ENCODE measurements at places on chromosomes 2 and 18. TPM values are rescaled to one million over a fixed set of nuclear protein-coding genes. Genes with fewer than 3 reads are reported as not detected.
A peak's percentile ranks its signal among the peaks of the same experiment; 100 is the strongest.

NR4A2 gene
- total RNA-seq: not detected

CCDC150 gene
- total RNA-seq: 3.7 TPM

ELOA2 gene
- not detected for total RNA-seq

UCN gene
- 1.6 TPM for total RNA-seq

DNA sequence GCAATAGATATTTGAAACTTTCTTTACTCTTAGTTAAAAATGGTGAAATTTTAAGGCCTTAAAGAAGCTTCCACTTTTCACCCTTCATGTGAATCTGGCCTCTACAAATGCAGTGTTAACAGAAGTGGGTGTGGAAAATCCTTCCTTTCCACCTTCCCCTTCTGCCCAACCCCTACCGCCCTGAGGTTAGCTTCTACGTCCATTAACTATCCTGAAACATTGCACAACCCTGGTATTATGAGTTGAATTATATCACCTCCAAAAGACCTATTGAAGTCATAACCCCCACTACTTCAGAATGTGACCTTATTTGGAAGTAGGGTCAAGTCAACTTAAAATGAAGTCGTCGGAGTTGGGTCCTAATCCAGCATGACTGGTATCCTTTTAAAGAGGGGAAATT lies 80.8 kb upstream of the ACSL3 start:
- no peak for DNase-seq

DNA sequence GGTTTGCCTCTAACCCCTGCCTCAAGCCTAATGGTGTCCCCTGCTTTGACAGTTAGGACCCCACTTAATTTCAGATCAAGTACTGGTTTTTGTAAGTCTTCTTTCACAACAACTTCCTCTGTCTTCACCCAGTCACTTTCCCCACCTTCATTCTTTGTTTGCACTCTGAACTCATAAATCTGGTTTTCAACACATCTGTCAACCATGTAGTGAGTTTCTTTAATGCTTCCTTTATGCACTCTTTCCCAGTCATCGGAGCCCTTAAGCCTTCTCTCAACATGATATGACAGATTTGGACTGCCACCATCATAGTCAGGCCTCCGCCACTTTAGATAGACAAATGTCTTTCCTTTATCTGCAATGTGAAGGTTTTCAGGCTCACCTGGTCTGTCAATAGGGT lies 109.1 kb downstream of the PLEKHA3 start:
- DNase-seq: no peak

GRCh38 chr2:73003027-73003426 lies 68.5 kb downstream of the SFXN5 start:
- no peak for DNase-seq

- DNase-seq: no peak
Observed at GRCh38 chr2:239918749-239919148, 106.4 kb downstream of the NDUFA10 start.

GRCh38 chr2:204177977-204178522 lies 241.5 kb downstream of the ICOS start:
- DNase-seq: peak; percentile 3

DNA sequence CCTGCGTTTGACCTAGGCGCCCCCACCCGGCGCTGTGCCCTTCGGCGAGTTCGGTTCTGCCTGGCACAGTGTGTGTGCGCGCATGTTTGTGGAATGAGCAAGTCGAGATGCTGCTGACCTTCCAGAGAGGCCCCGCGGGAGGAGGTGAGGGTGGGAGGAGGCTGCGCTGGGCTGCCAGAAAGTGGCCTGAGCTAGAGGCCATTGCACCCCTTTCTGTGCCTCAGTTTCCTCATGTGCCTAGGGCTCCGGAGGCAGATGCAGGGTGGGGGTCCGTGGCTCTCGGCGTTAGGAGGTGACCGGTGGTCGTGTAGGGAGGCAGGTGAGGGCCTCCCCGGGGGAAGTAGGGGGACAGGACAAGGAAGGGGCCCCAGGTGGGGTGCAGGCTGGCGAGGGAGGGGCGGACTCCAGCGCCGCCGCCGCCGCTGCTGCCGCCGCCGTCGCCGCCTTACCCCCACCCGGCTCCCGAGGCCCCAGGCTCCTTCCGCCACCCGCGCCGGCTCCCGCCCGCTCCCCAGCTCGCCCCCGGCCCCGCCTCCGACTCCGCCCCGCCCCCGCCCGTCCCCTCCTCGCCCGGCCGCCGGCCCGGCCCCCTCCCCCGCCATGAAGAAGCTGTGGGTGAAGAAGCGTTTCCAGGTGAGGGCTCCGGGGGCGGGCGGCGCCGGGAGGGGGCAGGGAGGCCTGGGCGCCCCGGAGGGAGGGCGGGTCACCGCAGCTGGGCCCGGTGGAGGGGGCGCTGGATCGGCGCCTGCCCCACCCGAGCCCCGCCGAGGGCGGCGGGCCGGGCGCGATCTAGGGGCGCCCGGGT lies 7.0 kb downstream of the SPEG start:
- peak; percentile 72 for DNase-seq

DNA sequence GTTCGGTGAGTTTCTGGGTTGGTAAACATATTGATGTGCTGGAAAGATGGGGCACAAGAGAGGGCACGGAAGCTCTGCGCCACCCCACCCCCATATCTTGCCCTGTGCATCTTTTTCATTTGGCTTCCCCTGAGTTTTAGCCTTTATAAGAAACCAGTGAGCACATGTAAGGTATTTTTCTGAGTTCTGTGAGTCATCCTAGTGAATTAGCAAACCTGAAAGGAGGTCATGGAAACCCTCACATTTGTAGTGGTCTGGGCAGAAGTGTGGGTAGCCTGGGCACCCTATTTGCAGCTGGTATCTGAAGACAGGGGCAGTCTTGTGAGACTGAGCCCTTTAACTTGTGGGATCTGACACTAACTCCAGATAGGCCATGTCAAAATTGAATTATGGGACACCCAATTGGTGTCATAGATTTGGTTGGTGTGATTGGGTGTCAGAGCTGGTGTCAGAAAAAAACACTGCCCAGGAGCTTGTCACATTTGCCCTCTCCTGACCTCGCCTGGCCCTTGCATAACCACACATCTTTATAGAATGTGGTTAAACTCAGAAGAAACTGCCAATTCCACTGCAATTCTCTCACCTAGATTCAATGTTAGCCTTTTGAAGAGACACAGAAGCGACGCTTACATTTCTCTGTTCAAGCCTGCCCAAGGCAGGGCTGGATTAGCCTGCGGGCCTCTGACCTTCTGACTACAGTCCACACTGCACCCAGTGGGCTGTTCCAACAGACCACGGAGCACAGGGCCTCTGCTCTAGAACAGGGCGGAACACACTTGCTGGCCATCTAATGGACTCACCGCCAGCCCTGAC lies 12.0 kb upstream of the GALM start:
- peak; percentile 59 for DNase-seq

GRCh38 chr2:22520369-22521288 lies 864.4 kb upstream of the KLHL29 start:
- no peak for DNase-seq

DNA sequence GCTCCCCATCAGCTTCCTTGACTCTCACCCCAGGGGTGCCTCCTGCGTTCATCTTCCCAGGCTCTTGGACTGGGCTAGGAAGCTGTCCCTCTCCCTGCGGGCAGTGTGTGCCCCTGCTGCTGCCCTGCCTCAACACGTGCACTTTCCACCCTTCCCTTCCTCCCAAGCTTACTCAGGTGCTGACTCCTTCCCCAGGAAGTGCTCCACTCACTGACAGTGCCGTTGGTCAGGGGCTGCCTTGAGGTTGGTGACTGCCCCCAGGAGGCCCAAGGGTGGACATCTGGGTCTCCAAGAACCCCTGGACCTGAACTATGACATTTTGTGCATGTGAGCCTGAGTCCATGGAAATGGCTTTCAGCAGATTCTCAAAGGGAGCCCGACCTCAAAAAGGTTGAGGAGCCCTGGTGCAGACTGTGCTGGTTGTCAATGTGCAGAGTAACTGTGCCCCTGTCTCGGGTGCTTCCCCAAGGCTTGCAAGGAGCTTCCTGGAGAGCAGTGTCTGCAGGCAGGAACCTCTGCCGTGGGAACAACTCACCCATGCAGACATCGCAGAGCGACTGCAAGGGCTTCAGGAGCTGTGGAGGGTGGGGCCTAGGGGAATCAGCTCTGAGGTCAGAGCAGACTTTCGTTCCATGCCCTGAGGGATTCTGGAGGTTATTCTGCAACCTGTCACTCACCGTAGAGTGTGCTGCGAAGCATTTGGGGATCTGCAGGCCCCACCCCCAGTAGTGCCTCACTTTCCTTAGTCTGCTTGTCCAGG lies 116.5 kb upstream of the MCFD2 start:
- DNase-seq: peak; percentile 56

DNA sequence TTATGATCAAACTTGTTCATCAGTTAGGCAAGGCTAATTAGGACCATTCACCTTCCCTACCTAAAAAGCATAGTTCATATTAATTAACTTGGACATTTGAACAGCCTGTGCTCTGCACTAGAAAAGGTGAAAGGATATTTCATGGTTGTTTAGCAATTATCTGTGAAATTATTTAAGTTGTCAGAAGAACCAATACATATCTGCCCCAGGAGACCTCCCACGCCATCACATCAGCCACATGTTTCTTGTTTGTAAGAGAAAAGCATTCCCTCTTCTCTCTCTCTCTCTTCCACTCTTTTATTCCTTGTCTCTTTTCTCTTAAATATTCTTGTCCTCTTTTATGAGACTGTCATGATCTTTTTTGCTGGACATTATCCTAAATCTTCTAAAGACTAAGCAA lies 282.0 kb upstream of the RND3 start:
- DNase-seq: no peak

- DNase-seq: peak; percentile 34
Observed at GRCh38 chr18:47986620-47987387, 56.3 kb upstream of the SMAD2 start.

DNA sequence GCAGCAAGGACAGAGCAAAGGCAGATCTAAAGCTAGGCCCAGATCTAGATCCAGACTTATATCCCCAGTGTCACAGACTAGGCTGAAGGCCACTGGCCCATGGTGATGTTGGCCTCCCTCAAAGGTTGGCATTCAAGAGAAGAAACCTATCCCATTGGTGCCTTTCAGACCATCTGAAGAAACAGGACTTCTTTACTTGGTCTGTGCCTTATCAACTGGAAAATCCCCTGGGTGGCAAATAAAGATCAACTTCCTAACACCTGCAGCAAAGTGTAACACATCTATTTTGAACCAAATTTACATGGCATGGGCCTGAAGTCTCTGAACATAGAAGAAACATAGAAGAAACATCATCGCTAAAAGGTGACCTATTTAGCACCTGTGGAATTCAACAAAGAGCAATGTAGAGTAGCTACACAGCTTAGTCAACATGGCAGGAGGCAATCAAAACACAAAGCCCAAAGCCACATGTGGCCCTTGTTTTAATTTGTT lies 35.8 kb downstream of the METTL4 start:
- no peak for DNase-seq

- DNase-seq: no peak
Observed at GRCh38 chr2:784753-785152, 107.5 kb upstream of the TMEM18 start.

Data from M059J (cell line).